AG09319 (cell line): ENCODE measurements at places on chromosomes 2 and 18.

DNA sequence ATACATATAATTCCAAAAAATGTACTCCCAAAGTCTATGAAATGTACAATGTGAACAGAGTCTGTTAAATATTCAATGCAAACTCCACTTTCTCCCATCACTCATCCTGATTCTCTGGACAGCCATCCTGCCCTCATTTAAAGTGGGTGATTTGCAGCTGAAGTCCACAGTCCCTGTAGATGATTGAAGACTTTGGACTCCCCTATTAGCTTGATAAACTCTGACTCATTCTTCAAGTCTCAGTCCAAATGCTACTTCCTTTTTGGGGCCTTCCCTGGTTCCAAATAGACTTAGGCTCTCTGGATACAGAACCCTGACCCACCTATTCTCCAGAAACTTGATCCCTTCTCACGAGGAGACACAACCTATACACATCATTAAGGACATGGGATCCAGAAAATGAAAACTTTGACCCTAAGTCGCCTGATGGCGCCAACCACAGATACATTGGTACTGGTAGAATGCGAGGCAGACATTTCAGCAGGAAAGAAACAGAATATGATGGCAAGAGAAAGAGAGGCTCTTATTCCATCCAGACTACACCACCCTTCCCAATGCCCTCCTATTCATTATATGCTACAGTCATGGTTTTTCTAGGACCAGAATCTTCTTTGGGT lies 122.7 kb downstream of the VIT start:
- no peak for DNase-seq

DNA sequence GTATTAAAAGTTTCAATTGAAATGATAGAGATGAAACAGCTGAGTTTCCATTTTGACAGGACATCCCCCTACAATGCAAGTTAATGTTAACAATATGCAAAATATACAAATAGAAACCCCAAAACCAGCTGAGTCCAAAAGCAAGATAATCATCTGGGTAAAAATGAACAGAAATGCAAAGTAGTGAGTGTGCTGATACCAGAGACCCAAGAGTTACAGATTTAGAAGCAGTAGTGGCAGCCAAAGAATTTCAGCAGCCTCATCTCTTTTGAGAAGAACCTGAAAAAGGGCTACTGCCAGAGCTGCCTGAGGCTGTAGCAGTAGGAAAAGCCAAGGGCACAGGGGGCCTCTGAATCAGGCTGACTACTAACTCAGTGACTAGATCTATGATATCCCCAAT lies 82.6 kb downstream of the THADA start:
- DNase-seq = no peak

DNA sequence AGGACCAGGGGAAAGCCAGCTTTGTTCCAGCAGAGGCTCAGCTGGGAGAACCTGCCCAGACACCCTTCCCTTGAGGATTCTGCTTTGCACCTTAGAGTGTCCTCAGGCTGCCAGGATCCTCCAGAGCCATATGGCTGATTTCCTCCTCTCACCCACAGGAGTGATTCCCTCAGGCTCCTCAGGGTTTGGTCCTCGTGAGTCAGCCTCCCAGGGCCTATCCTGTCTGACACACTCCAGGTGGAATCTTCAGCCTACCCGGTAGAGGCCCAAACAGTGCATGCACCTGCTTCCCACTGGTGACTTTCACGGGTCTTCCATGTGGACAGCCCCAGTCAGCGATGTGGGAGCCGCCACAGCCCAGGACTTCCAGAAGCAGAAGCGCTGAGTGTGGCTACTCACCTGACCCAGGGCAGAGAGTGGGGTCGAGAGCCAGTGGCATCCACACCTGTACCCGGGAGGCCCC lies 73.3 kb downstream of the TFCP2L1 start:
- DNase-seq = no peak

GRCh38 chr2:9308186-9308955 lies 101.8 kb downstream of the ASAP2 start:
- no peak for DNase-seq

DNA sequence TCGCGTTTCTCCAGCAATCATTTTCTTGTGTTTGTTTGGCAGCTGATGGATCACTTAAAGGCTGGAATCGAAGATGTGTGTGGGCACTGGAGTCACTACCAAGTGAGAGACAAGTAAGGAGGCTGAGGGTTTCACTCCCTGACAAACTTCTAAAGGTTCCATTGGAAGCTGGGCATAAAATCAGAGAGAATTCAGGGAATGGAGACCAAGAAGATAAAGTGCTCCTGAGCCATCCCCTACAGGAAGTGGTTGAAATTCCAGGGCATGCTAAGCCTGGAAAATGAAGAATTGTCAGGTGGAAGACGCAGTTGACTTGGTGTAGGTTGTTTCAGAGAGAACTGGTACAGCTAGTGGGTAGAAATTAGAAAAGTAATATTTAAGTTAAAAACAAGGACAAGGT lies 39.1 kb downstream of the SLC9A4 start:
- DNase-seq = no peak

- DNase-seq = no peak
Measured at GRCh38 chr2:190763901-190764514, 115.1 kb downstream of the NAB1 start.

GRCh38 chr2:43417300-43417699 lies 178.5 kb downstream of the THADA start:
- peak; percentile 54 for DNase-seq

GRCh38 chr2:144490857-144491256 lies 29.1 kb downstream of the ZEB2 start:
- no peak for DNase-seq

- DNase-seq = no peak
Measured at GRCh38 chr2:145366341-145366740, 846.4 kb upstream of the ZEB2 start.

- no peak for DNase-seq
Measured at GRCh38 chr2:32342801-32343200, 14.0 kb upstream of the BIRC6 start.

DNA sequence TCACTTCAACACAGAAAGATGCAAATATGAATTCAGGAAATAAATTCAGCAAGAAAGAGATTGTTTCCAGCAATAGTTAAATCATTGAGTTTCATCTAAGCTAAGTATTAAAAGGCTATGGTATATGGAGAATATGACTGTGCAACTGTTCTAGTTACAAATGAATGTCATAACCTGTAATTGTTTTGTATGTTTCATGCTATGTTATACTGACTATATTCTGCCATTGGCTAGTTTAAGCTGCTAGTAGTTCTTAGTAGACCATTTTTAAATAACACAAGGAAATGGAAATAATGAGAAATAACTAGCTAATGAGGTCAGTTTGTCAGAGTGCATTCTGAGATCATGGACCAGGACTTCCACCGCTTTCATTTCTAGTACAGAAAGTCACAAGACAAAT lies 1154.9 kb upstream of the TMEFF2 start:
- no peak for DNase-seq

DNA sequence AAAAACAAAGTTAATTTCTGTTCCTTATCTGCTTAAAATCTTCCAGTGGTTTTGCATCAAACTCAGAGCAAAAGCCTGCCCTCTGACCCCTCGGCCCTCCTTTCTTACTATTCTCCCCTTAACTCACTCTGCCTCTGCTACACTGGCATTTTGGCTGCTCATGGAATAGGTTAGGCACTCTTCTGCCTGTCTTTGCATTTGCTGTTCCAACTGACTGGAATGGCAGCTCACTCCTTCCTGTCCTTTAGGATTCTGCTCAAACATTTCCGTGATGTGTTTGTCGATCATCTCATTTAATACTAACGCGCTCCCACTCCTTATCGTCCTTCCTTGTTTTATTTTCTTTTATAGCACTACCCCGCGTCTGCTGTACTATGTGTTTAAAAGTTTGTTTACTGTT lies 815 bp downstream of the CEBPZ start:
- DNase-seq = no peak

GRCh38 chr2:153622285-153622684 lies 143.7 kb upstream of the RPRM start:
- DNase-seq = no peak

DNA sequence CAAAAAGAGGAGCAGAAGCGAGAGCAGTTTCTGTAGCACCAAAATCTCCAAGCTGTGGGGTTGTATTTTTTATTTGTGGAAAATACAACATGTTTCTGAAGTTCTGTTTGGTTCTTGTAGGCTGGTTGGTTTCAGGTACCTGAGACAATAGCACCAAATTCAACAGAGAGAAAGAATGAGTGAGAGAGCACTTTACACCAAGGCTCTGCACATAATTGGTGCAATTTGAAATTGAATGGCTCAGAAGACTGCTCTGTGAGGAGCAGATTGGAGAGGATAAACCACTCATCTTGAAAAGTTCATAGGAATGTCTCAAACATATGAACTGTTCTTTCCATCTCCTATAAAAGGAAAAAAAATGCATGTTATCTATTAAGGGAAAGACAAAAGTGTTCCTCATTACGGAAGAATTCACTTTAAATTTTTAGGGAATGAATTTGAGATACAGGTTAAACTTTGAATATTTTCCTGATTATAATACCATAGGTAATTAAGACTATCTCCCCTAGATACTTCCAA lies 175.1 kb downstream of the ATAD2B start:
- no peak for DNase-seq

GRCh38 chr2:19757586-19757985 lies 144.2 kb downstream of the TTC32 start:
- DNase-seq = no peak

- DNase-seq = no peak
Measured at GRCh38 chr2:148853458-148853857, 21.6 kb upstream of the KIF5C start.

- DNase-seq = no peak
Measured at GRCh38 chr2:70280242-70280798, 13.2 kb downstream of the SNRPG start.

- DNase-seq = no peak
Measured at GRCh38 chr2:33167622-33168245, 221.0 kb downstream of the LTBP1 start.

GRCh38 chr2:37784759-37785149 lies 113.3 kb upstream of the CDC42EP3 start:
- no peak for DNase-seq

- no peak for DNase-seq
Measured at GRCh38 chr18:32427084-32427900, 43.4 kb downstream of the GAREM1 start.

- DNase-seq = no peak
Measured at GRCh38 chr2:111703759-111704158, 180.2 kb downstream of the ANAPC1 start.

DNA sequence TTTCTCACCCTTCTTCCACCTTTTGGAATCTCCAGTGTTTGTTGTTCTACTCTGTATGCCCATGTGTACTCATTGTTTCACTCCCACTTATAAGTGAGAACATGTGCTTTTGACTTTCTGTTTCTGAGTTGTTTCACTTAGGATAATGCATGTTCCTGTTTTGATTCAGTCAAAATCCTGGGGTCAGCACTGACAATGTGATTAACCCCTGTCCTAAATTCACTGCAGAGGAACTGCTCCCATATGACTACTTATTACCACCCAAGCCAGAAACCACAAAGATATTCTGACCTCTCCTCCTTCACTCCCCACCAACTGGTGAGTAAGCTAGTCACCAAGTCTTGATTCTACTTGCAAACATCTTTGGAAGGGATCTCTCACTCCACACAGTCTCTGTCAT lies 251.4 kb upstream of the TCF4 start:
- DNase-seq = no peak

- no peak for DNase-seq
Measured at GRCh38 chr2:204670756-204671155, 125.5 kb downstream of the PARD3B start.
